ENCODE measurements at places on chromosomes 5 and 9.

GRCh38 chr9:68702493-68702892 is 2.5 kb upstream of the PIP5K1B start:
- DNase-seq: no peak

DNA sequence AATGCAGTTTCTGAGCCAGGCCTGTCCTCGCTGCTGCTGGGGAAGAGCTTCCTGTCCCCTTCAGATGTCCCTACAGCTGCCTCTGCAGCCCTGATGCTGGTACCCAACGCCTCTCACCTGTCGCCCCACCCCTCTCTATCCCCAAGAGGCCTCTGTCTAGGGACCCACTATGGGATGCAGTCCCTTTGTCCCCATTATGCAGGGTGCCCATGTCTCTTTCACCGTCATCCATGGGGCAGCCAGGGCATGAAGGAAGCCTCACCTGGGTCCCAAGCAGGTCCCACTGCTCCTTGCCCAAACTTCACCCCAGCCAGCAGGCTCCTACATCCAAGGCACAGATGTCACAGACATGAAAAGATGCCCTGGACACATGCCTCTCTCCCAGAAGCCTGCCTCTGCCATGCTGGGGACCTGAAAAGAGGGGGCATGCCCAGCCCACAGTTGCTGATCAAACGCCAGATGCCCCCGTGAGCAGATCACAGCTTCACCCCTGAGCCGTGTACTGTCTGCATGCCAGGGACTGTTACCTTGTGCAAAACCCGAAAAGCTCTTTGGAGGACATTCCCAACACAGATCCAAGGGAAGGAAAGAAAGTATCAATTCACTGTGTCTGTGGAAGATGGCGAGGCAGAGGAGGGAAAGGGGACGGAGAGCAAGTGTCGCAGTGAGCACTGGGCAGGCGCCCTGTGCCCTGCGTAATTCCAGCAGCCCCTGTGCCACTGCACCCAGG is 81.0 kb downstream of the ADAMTS2 start:
- DNase-seq: no peak

GRCh38 chr9:88578121-88579049 is 43.4 kb downstream of the NXNL2 start:
- DNase-seq: peak; percentile 85

DNA sequence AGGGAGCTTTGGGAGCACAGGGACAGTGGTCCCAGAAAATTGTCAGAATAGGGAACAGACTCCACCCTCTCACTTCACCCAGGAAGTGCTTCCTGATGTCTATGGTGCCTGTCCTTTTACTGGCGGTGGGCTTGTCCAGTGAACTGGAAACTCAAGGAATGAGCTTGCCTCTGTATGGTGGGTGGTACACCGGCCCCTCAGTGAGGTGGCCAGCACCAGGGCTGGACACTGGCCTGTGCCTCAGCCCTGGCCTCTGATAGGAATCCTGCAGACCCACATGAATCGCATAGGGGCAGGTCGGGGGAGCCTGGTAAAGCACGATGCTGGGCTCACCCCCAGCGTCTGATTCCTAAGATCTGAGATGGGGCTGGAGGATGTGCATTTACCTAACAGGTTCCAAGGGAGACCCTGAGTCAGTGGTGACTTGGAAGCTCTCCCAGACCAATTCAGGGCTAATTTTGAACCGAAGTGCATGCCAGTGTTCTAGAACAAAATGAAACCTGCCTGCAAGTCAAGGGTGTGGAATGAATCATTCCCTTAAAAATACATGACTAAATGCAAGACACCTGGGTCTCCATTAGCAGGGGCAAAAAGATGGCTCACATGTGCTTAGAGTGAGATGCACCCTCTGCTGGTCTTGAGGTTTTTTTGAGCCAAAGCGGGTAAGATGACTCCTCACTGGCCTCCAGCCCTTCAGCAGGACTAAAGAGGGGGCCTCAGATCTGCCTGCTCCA is 178.3 kb downstream of the HSPA4 start:
- DNase-seq: no peak

DNA sequence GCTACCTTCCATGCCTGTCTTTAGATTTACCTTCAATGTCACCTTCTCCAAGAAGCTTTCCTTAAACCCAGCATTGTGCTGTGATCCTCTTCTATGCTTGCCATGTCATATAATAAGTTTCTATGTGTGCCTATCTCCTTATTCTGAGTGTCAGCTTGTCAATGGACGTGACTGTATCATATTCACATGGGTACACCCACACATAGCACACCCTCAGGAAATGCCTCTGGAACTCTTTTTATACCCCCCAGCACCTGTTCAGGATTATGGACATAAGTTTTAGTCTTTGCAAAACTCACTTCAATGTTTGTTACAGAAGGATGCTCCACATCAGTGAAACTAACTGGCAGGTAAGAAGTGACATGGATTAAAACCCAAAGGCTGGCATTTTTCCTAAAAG is 7.4 kb downstream of the GAS1 start:
- no peak for DNase-seq

DNA sequence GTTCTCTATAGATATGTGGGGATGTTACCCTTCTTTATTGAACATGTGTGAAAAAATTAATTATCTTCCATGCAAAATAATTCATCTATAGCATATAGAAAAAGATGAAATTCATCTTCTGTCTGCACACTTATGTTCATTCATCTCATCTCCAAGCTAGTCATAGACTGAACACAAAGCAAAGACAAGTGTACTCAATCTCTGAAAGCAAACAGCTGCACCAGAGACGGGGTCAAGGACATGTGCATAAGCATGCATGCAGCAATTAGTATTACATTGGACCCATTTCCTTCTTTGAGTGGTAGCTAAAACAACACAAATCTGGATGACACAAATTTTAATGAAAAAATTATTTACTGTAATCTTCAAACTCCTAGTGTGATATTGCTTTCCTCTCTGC is 547.0 kb upstream of the COX7C start:
- DNase-seq: no peak

DNA sequence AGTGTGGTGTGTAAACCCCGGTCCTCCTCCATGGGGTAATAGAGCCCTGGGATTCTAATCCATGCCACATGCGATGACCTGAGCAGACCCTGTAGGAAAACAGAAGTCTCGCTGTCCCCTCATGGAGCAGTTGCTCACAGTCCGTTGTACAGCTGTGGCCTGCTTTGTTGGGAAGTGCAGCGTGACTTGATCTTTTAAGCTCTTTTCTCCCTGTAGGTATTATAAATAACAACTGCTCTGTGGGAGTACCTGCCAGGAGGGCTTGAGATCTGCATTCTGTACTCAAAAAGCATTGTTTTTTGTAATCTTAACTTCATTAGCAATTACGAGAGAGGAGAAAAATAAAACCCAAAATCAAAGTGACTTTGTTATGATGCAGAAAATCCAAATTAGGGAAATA is 17.3 kb downstream of the MEGF10 start:
- no peak for DNase-seq

GRCh38 chr9:134648701-134649530 is 7.3 kb downstream of the COL5A1 start:
- DNase-seq: peak; percentile 84

- no peak for DNase-seq
Observed at GRCh38 chr9:97933297-97933998, 4.5 kb downstream of the HEMGN start.

GRCh38 chr5:31273631-31274378 is 80.3 kb downstream of the CDH6 start:
- no peak for DNase-seq

GRCh38 chr9:121929893-121930875 is 162.9 kb downstream of the TTLL11 start:
- DNase-seq: no peak

- DNase-seq: peak; percentile 59
Observed at GRCh38 chr5:135833961-135834638, 363 bp upstream of the SLC25A48 start.

GRCh38 chr9:132027752-132028663 is 51.7 kb downstream of the MED27 start:
- DNase-seq: no peak

DNA sequence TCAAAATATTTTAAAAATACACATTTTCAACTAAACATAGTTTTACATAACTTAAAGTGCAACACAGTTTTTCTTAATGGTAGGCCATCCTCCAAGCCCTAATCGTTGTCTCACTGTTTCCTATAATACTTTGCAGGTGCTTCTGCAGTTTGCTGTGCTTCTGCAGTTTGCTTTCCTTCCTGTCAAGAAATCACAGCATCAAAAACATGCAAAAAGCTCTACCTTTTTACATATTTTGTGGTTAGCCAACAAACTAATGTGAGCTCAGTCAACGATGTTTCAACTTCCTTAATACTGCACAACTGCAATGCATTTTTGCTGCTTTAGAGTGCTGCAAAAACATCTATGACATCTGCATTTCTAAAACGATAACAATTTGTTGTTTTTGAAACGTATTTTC is 25.2 kb downstream of the EMB start:
- DNase-seq: no peak

DNA sequence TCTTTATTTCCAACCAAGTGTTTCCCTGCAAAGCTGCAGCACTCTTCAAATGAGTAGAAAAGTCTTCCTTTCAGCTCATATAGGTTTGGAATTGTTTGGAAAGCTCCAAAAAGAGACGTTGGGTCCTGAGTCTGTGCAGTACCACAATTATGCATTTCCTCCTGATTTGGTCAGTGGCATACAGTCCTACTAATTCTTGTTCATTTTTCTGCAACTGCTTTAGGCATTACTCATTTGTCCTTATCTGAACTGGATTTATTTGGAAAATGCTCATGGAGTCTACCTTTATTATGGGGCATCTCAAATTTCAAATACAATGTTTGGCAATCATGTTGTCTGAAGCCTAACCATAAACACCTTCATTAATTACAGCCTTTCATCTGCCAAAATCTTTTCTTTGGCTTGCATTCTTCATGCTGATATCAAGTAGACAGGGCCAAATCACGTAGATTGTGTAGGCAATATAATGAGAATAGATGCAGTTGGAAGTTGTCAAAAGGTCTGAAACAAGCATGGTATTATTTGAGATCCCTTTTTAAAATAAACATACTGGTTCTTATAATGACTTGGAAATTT is 232.8 kb downstream of the TLE1 start:
- DNase-seq: peak; percentile 40

GRCh38 chr9:105832096-105832710 is 137.9 kb downstream of the TMEM38B start:
- no peak for DNase-seq

DNA sequence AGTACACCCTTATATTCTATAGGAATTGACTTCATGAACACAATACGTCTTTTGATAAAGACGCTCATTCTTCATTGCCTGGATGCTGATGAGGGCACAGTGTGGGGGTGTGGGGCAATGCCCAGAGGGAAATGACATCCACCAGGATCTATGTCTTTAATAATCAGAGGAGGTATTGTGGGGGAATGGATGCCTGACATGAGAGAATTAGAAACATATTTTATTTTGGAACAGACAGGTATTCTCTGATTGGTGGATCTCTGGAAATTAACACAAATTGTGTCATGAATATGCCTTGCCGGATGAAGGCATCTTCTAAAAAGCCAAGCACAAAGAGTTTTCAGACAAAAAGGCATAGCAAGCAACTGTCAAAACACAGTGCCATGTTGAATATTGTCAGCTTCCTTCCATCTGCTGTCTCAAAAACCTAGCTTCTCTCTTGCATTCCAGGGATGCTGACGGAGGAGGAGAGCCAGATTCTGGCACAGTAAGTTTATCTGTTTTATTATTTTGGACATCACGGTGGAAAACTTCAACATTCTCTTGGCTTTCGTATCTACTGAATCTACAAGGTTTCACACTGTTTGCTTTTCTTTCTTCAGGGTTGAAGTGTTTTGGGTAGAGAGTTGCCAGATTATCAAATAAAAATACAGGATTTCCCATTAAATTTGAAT is 3.9 kb upstream of the C5orf58 start:
- DNase-seq: no peak

DNA sequence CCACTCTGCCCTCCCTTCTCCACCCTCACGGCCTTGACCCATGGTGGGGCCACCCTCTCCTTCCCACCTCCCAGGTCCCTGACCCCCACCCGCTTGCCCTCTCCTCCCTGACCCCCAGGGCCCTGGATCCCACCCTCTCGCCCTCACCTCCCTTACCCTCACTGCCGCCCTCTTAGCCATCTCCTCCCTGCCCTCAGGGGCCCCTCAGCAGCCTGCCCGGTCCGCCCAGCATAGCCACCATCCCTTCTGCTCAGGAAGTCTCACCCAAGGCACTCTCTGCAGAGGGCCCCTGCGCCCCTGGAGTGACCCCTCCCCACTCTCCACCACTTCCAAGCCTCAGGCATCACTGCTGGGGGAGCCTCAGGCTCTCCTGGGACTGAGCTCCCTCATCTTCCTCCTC is 66.3 kb downstream of the MRPL36 start:
- DNase-seq: no peak

DNA sequence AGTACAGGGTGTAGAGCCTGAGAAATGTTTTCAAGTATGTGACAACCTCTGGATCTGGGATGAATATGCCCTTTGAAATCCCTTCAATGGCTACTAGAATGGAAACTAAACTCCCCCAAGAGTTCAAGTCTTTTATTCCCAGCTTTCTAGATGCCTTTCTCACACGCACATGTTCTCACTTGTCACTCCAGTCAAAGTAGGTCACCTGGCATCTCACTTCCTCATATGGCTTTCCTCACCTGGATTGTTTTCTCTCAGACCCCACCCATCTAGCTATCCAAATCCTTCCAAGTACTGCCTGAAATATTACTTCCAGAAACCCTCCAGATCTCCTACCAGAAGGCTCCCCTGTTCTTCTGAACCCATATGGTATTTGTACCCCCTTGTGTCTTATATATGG is 615.4 kb upstream of the KLF4 start:
- DNase-seq: no peak

DNA sequence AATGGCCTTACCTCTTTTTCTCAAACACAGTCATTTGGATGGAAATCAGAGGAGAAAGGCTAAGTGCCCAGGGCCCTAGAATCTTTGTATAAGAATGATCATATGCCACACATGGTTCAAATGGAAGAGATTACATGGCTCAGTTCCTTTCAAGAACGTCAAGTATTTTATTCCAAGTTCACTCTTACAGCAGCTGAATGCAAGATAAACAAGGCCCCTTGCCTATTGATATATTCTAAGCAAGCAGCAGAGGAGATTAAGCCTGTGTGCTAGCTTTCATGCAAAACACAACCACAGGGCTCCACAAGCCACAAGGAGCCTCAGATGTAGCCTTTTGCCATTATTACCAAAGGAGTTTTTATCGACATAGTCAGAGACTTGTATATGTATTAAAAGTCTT is 55.3 kb upstream of the SLCO6A1 start:
- no peak for DNase-seq

DNA sequence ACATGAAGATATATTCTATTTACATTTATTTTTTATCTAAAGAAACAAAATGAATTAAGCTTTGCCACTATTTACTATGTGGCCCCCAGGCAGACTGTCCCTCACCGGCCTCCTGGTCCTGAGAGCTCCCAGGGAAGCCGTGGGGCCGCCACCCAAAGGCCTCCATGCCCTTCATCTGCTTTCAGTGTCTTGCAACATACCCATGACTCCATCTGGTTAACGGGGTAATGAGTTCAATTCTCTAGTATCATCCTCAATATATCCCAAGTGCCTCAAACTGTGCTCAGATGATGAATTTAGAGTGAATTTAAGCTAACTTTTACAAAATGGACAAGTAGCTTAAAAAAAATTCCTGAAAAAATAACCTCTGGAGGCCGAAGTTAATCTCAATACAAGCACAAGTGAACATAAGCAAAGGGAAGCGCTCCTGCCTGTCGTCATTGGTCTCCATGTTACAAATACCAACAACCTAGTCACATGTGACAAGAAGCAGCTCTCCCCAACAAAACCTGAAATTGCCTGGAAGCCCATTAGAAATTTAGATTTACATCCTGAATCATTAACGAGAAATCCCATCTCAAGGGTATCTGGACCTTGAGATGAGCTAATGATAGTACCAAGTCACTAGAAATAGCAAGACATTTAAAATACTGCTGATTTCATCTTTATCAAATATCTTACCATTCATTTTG is 26.1 kb downstream of the DAP start:
- DNase-seq: no peak
